ENCODE measurements at places on chromosomes 16 and 17.

GRCh38 chr17:8746501-8747236 is 2.0 kb upstream of the CCDC42 start:
- no peak for DNase-seq

- DNase-seq = no peak
Measured at GRCh38 chr17:56838687-56839086, 4.7 kb downstream of the DGKE start.

DNA sequence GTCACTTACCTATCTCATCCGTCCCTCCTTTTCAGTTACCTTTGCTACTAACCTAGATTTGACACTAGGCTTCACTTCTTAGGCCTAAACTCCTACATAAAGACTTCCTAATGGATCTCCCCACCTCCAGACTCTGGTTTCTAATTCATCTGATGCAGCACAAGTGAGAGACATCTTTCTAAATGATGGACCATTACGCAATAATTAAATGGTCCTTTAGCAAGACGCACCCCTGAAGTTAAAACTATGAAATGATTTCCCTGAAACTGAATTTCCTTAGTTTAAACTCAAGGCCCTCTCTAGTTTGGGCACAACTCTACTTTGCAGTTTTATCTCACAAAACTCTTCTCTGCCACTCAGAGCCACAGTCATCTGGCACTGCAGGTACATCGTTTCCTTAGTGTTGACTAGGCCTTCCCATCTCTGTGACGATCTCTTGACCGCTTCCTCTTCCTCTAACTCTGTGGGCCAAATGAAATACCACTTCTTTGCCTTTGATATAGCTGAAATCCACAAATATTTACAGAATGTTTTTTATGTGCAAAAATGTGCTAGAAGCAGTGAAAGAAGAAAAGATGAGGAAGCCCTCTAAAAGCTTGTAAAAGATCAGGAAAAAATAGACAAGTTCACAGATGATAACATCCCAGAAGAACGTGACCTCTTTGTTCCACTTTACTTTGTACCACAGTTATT is 3.3 kb downstream of the SYNRG start:
- DNase-seq = no peak

DNA sequence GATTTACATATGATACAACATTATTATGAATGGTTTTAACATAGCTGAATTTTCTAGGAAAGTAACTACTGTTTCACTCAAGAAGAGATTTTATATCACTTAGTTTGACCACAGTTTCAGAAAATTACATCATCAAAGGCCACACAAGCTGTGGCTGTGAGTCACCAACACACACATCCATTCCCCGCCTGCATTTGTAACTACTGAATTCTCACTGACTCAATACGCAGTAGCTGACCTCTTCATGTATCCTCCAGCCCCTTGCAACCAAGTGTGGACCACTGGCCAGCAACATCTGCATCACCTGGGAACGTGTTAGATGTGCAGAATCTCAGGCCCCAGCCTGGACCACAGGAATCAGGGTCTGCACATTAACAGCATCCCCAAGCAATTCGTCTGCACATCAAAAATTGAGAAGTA is 197.6 kb downstream of the XYLT1 start:
- DNase-seq = peak; percentile 91

DNA sequence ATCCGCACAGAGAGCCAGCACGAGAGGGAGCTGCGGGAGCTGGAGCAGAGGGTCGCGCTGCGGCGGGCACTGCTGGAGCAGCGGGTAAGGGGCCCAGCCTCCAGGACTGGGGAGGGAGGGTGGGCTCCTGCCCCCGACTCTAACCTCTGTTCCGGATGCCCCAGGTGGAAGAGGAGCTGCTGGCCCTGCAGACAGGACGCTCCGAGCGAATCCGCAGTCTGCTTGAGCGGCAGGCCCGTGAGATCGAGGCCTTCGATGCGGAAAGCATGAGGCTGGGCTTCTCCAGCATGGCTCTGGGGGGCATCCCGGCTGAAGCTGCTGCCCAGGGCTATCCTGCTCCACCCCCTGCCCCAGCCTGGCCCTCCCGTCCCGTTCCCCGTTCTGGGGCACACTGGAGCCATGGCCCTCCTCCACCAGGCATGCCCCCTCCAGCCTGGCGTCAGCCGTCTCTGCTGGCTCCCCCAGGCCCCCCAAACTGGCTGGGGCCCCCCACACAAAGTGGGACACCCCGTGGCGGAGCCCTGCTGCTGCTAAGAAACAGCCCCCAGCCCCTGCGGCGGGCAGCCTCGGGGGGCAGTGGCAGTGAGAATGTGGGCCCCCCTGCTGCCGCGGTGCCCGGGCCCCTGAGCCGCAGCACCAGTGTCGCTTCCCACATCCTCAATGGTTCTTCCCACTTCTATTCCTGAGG is 4.4 kb downstream of the HIRIP3 start:
- no peak for DNase-seq

DNA sequence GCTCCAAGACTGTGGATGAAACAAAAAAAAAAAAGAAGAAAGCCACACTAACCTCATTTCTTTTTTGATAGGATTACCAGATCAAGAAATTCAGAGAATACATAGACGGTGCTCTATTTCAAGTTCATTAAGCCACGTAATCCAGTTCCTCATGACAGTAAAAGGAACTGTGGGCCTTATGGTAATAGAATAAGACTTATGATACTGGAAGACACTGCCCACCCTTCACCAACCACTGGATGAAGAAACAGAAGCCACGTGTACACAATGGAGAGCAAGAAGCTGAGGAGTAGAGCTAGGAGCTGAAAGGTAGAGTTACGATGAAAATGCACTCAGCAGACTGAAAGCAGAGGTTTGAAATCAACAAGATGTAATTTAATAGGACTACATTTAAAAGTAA is 11.2 kb downstream of the NCBP3 start:
- no peak for DNase-seq

DNA sequence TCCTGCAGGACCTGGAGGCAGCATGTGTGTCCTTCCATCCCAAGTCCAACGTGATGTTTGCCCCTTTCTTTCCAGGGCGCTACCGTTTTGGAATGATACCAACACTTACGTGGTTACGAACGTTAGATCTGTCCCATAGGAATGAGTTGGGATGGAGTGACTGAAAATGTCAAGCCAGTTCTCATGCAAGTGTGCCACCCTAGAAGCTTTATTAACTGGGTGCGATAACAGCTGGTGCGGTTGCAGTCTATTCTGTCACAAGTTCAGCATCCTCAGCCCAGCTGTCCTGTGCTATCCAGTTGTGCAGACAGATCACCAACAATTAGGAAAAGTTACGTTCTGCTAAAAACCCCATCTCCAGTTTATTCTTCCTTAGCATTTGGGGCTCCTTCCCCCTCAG is 52.5 kb downstream of the BANP start:
- no peak for DNase-seq

- DNase-seq = no peak
Measured at GRCh38 chr17:75631353-75631752, 1.9 kb upstream of the SMIM5 start.

- no peak for DNase-seq
Measured at GRCh38 chr17:78304549-78305037, 55.3 kb downstream of the SOCS3 start.

DNA sequence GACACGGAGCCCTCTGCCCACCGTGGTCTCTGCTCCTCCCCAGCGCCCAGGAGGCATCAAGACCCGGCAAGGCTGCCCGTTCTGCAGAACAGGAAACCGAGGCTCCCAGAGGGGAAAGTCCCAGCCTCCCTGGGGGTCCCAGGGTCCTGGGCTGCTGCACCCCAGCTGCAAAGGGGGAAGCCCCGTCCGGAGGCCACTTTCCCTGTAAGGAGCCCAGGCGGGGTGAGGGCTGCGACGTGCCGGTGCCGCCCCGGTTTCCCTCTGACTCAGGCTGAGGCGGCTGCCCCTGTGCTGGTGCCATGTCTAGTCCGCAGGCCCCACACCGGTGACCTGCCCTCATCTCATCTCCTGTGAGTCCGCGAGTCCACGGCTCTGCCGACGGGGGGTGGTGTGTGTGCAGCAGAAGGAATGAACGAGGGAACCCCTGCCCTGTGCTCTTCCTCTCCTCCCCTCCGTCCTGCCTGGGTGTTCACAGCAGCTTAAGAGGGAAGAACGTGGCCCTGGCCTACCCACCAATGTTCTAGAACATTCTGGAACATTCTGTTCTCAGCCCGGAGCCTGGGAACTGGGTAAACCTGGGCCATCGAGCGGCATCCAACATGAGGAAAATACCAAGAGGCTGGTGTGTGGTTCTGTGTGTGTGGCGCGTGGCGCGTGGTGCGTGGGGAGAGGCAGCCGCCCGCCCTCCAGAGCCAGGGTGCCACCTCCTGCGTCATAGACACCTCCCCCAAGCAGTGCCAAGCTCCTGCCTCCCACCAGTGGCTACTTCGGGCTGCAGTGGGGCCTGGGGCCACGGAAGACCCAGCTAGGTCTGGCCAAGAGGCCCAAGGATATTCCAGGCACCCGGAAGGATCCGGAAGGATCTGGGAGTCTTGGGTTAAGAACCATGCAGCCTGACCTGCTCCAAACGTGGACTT is 7.0 kb upstream of the CBFA2T3 start:
- no peak for DNase-seq

- no peak for DNase-seq
Measured at GRCh38 chr16:27722207-27722606, 172.3 kb downstream of the KATNIP start.

GRCh38 chr17:27473748-27474609 is 17.7 kb downstream of the KSR1 start:
- DNase-seq = no peak

DNA sequence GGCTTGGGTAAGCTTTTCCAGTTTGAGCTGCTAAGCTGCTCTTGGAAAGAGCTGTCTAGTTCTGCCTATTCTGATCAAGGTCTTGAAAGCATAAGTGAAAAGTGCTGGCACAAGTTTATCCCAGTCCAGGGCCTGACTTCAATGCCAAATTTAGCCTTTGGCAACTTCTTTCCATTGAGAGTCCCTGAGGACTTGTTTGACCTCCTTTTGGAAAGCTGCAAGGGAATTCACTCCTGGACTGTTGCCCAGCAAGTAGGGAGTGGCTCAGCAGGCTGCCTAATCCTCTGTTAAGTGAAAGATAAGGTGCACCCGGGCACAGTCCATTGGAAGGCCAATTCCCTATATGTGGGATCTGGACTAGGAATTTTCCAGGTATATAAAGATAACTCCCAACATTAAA is 16.0 kb upstream of the TANC2 start:
- peak; percentile 85 for DNase-seq

DNA sequence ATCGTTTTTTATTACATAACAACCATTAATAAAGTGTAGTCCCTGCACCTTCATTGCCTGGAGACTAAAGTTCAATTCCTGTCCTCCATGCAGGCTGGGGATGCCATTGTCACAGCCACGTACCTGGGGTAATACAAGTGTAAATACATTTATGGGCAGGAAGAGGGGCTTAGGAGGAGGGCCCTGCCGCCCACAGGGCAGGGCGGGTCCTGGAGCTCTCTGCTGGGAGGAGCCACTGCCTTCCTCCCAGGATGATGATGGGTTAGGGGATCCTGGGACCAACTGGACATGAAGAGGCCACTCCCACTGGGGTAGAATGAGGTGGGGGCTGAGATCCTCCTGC is 44.1 kb upstream of the SLC38A10 start:
- no peak for DNase-seq

DNA sequence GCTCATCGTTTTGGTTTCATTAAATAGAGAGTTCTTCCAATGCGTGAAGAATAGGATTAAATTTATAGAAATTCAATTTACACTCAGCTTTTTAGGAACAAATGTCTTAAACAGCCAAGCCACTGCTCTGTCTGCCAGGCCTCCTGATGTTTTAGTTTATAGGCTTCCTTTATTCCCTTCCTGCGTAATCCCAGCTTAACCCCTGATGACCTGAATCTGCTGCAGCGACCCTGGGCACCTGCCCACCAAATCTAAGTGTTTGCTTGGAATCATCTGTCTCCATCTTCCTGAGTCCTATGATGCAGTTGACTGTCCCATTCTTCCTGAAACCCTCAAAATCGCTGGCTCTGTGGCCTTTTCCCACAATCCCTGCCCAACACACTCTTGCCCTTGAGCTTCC is 179.9 kb downstream of the GSG1L start:
- DNase-seq = no peak

- DNase-seq = no peak
Measured at GRCh38 chr16:89993971-89994370, 25.3 kb downstream of the DBNDD1 start.

DNA sequence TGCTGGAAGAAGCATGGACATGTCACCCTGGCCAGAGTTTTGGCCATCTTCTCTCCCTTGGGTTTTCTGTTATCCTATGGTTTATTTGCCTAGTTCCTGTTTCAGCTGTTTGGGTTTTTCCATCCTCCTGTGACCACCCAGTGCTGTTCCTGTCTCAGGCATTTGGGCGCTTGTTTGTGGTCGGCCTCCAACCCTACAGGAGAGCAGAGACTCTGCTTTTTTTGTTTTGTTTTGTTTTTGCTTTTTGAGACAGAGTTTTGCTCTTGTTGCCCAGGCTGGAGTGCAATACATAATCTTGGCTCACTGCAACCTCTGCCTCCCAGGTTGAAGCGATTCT is 3.3 kb upstream of the ZC3H7A start:
- no peak for DNase-seq

- no peak for DNase-seq
Measured at GRCh38 chr17:82703935-82704865, 5.7 kb upstream of the RAB40B start.

- DNase-seq = no peak
Measured at GRCh38 chr16:89720551-89720812, 216 bp downstream of the VPS9D1 start.

- no peak for DNase-seq
Measured at GRCh38 chr17:67679225-67679624, 38.5 kb upstream of the NOL11 start.

DNA sequence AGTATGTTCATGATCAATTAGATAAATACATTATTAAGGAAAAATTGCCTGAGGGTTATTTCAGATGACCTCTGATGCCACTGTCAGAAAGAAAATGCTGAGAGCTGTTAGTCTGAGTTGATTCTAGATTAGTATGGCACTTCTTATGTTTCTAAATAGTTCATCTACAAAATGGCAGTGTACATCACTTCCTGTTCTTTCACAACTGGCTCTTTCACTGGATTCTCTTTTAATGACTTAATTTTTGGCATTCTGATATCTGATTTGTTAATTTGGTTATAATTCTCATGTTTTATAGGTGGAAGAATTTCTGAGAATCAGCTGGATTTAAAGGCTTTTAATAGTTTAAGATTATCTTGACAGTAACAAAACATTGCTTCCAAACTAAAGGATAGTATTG is 3.3 kb downstream of the TAOK1 start:
- DNase-seq = peak; percentile 54

DNA sequence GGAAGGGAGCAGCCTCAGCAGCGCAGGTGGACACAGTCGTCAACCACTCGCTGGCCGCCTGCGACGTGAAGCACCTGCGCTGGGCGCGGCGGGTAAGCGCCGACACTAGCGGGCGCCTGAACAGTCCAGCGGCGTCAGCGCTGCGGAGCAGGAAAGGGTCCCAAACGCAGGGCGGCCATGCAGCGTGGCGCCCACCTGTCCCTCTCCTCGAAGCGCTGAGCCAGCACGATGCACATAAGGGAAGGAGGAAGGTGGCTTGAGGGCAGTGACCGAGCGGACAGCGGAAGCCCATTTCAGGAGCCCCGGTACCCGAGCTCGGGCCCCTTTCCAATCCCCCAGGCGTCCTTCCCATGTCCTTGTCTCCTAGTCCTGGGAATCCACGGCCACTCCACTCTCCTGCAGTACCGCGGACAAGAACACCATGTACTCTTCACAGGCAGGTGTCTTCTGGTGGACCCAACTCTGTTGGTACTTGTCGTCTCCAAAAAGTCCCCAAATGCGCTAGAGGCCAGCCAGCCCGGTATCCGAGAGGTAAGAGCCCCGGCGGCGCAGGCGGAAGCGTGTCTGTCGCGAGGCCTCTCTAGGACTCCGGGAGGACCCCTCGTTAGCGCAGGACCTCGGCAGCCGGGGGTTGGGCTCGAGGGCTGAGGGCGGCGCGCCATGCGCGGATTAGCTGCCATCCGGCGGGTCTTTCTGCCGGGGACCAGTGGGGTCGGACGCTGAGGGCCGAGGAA is 14.4 kb downstream of the ZNF232 start:
- DNase-seq = no peak

Measured in fibroblast of mammary gland (primary cell).